WERI-Rb-1 (cell line): ENCODE measurements at places on chromosomes 11 and 22.

DNA sequence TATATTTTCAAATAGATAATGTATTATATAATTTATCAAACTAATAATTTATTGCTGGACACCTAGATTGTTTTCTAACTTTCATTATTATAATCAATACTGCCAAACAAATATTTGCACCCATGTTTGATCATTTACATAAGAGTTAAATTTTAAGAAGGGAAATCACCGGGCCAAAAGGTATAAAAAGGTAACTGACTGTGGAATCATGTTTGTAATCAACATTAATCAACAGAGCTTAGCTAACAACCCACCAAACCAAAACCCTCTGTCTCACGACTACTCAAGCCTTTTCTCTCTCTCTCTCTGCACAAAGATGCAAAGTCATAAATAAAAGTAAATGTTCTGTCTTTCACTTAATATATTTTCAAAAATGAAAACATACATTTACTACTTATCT is 14.8 kb downstream of the LPXN start:
- no peak for DNase-seq

DNA sequence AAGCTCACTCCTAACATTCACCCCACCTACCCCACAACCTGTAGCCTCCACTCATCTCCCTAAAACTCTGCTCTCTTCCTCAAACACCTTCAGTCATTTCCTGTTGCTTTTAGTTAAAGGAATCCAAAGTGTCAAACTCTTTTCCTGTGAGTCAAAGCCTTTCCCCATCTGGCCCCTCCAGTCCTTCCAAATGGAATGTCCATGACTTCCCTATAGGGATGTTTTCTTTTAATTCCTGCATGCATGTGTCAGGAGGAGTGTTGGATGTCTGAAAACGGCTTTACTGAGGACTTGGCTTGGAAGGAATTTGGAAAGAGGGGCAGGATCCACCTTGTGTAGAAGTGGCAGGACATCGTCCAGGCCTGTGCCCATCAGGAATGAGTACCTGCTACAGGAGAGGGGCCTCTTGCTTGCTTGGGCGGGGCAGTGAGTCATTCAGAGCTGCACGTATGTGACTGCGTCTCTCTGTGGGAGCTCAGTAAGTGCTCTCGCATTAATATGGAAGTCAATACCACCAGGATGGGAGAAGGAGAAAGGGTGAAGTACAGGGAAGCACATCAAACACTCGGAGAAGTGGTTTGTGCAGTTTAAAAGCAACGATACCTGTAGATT is 491.9 kb downstream of the OPCML start:
- DNase-seq, result no peak

- no peak for DNase-seq
Observed at GRCh38 chr11:83191491-83191890, 2.0 kb upstream of the ANKRD42 start.

GRCh38 chr11:123426789-123427188 is 3.3 kb upstream of the GRAMD1B start:
- DNase-seq, result no peak

- DNase-seq, result no peak
Observed at GRCh38 chr11:68446046-68446725, 14.4 kb upstream of the PPP6R3 start.

DNA sequence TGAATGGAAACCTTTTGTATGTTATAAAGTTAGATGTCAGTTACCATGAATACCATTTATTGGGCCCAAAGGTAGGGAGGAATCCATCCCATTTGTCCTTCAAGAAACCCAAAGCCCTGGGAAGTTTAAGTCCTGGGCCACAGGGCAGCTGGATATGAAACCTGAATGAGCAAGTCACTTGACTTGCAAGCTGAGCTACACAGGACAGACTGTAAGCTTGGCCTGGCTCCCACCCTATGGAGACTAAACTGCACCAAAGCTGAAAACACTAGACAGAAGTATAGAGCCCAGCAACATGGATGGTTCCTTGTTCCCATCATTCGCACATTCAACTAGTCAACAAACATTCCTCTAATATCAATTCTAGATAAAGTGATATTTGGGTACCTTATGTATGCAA is 71.3 kb downstream of the KCNC1 start:
- no peak for DNase-seq

- no peak for DNase-seq
Observed at GRCh38 chr11:112222303-112222702, 3.9 kb upstream of the PTS start.

- DNase-seq, result no peak
Observed at GRCh38 chr11:75910426-75911145, 95.6 kb downstream of the UVRAG start.

DNA sequence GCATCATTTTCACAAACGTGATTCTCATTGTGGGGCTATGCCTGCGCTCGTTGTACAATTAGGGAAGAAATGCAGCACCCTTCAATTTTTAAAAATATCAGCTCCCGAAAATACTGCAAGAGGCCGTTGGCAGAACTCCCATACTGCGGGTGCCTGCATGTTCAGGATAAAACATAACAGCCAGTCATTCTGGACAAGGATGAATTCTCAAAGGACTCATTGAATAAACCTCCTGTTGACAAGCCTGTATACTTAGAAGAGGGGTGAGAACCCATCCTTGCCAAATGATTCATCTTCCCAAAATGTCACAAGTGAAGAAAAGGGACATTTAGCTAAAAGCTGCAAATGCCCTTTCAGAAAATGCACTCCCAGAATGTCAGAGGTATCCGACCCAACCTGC is 141.9 kb downstream of the CSNK2A3 start:
- DNase-seq, result no peak

- peak; percentile 85 for DNase-seq
Observed at GRCh38 chr11:57240757-57241156, 3.7 kb upstream of the APLNR start.

DNA sequence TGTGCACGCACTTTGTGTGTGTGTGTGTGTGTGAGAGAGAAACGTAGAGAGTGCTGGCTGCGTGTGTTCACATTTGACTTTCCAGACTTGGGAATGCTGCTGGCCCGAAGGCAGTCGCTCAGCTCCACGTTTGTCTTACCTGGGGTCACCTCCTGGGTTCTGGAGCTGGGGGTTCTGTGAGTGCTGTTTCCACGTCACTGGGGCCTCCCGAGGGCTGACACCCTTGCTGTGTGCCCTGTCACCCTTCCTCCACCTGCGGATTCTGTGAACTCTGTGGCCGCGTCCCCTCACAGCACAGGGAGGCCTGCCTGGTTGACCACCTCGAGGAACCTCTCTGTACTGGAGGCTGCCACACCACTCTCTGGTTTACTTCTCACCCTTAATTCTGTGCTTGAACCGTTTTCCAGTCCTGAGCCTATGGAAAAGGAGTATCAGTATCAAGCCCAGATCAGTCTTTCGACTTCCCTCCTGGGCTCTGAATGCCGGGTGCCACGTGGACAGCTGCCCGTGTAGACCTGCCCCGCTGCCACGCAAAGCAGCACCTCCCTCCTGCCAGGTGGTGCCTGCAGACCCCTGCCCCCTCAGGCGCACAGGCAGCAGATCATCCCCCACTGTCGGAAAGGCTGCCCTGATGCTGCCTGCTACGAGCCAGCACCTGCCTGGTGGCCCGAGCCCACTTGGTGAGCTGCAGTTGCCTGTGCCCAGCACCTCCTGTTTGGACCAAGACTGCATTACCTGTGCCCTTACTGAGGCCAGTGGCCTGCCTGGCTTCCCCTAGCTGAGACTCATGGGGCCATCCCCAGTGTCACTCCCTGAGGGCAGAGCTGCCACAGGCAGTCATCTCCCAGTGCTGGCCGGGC is 233.3 kb downstream of the TBC1D22A start:
- no peak for DNase-seq
